NCI-H460 (cell line): ENCODE measurements at places on chromosomes 1 and 21.
A peak's percentile ranks its signal among the peaks of the same experiment; 100 is the strongest.

GRCh38 chr1:9476790-9477463 lies 62.3 kb upstream of the SLC25A33 start:
- DNase-seq = no peak

DNA sequence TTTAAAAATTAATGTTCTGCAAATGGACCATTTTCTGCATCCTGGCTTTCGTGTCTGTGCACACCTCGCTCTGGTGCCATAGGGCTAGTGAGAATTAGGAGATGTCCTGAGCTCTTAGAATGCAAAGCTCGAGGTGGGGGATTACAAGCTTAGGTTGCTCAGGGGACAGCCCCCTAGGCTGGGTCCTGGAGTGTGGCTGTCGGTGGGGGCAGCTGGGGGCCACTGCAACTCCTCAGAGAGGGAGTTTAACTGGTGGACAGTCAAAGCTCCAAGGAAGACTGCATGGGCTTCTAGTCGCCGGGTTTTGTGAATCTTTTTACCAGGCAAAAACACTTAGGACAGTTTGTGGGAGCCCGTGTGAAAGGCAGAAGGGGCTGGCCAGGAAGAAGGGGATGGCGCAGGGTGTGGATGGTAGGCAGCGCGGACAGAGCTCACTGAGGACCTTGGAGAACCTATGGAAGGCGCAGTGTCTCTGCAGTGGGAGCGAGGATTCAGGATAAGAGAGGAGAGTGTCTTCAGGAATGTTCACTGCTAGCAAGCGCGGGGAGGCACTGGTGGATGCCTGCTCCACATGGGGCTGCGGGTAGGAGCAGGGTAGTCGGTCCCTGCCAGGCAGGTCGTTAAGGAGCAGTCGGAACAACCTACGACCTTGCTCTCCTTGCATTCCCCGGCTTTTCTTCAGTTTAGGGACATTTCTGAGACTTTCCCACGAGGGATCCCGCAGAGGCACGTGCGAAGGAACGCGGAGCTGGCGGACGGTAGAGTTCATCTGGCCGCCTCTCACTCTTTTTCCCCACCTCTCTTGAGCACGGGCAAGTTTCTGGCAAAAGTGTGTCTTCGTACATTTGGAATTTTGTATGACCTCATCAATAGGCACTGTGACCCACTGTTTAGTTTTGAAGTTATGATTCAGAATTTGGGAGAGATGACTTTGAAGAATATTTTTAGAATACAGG lies 12.9 kb upstream of the KCNE1 start:
- DNase-seq = no peak

GRCh38 chr1:209431813-209432442 lies 151.6 kb upstream of the CAMK1G start:
- no peak for DNase-seq

DNA sequence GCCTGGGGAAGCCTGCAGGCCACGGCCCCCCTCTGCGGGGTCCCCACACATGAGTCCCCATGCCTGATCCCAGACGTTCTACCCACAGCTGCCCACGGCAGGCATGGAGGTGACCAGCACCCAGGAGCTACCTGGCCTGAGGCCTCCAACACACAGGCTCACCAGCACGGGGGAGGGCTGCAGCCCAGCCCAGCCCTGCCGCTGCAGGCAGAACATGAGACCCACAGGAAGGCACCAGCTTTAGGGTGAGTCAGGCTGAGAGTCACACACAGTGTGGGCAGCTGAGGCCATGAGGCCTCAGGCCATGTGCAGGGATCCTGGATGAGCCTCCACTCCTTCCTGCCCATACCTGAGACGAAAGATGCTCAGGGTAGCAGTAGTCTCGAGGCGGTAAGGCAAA lies 121.1 kb downstream of the PSMG1 start:
- no peak for DNase-seq

GRCh38 chr1:154998818-154999570 lies 3.6 kb upstream of the ZBTB7B start:
- DNase-seq = peak; percentile 77

DNA sequence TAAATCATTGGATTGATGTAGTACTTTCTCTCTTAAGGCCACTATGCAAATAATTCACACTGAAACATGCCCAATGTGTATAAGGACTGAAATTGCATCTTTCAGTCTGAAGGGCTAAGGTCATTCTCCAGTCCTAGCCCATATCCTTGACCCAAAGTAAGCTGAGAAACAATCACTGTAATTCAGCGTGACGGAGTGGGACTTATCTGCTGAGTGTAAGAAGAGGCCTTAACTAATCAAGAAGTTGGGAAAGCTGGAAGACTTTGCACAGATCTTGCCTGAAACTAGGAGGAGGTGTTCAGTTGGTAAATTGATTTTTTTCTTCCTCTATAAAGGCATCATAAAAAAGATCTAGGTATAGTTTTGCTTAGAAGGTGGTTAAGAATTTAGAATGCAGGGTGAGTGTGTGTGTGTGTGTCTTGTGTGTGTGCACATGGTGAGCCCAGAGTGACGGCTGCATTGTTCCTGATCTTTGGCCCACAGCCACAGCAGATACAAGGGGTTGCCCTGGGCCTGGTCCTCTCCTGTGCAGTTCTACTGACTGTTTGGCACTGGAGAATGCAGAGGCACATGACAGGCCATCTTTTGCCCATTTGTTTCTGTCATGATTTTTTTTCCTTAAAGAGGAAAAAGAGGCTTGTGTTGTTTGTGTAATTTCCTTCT lies 13.3 kb upstream of the PPP2R5A start:
- DNase-seq = no peak

DNA sequence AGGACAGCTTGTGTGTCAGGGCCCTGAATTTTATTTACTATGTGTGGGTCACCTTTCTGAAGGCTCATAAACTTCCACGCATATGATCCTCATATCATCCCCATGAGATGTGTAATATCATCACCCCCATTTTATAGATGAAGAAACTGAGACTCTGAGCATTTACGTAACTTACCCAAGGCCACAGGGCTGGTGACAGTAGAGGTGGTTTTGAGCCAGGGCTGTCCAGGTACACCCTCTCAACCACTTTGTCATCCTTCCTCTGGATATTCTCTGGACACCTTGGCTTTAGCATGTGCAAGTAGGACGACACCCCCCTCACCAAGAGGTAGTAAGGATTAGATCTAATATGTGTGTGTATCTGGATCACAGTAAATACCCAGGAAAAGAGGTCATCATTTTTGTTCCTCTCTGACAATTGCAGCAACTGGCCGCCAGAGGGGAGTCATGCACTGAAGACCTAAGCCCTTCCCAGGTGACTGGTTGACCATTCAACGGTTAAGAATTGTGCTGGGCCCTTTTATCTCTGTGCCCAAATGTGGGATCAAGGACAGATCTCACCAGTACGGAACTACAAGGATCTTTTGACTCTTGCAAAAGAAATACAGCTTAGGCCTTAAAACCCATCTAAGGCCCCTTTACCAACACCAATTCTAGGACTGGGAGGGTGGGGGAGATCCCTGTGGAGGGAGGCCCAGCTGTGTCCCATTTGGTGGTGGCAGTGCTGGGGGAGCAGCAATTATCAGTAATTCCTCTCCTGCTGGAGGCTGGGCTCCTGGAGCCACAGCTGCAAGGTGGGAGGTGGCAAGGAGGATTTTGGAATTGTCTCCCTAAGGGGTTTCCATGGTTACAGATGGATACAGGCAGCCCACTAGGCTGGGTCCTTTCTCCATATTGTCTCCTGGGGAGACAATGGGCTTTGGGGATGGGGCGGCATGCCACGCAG lies 13.7 kb upstream of the E2F2 start:
- peak; percentile 71 for DNase-seq

- no peak for DNase-seq
Measured at GRCh38 chr1:77977989-77978292, 931 bp downstream of the FUBP1 start.
